8988T (cell line): ENCODE measurements at places on chromosomes 11 and 22.

GRCh38 chr22:50284479-50284878 lies 14.3 kb upstream of the MAPK11 start:
- no peak for DNase-seq

DNA sequence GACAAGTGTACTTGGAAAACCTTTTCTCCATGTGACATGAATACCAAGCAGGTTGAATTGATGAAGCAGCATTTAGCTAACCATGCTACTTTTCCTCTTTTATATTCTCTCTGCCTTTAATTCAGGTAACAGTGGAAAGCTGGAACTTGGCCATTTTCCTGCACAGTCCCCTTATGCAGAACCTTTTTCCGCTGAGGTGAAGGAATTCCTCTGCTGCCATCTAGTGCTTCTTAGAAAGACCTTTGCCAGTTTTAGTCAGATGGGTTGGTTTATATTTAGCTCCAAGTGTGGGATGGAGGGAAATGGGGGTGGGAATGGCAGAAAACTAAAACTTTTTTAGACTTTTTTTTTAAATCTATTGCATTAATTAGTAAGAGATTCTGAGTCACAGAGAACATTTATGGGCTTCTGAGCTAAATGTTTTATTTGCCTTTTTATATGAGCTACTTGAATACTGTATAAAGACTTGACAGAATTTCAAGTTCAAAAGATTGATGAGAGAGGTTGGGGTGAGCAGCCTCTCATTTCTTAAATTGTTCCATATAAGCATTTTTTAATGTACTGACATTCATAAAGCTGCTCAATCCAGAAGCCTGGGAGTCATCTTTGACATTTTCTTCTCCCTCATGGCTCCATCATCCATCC lies 153.9 kb upstream of the ZC3H12C start:
- DNase-seq = no peak

DNA sequence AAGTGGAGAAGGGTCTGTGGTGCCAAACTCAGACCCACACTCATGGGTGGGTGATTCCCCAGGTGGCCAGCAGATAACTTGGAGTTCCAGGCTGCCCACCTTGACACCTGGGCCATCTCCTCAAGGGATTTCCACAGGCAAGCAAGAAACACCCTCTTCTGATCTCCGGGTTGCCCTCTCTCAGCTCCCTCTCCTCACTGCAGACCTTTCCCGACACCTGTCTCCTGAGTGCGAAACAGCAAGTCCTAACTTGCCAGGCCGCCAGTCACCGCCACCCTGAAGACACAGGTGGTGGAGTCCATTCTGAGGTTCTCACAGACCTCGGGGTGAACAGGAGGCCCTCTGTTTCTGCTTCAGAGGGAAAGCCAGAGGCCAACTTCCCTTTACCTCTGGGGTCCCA lies 16.6 kb downstream of the GALNT18 start:
- no peak for DNase-seq

DNA sequence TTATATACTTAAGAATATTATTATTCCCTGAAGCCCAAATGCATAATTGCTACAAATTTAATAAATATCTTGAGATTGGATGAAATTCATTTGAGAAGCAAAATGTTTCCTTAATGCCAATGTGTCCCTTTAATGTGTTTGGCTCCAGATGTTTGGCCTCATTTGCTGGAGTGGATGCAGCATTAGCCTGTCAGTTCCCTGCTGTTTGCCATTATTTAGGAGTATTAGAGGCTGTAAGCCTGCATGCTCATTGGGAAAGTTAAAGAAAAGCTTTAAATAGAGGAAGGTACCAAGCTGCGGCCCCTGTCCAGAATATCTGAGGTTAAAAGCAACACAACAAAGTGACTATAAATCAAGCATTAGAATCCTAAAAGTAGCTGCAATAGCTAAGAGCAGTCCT lies 54.8 kb upstream of the PITPNB start:
- DNase-seq = no peak

- DNase-seq = peak; percentile 93
Measured at GRCh38 chr22:42553475-42554361, at the start of gene SERHL2. SERHL2 (plus strand) TSS chr22:42553956; CDS start chr22:42554021, 65 bp downstream.

DNA sequence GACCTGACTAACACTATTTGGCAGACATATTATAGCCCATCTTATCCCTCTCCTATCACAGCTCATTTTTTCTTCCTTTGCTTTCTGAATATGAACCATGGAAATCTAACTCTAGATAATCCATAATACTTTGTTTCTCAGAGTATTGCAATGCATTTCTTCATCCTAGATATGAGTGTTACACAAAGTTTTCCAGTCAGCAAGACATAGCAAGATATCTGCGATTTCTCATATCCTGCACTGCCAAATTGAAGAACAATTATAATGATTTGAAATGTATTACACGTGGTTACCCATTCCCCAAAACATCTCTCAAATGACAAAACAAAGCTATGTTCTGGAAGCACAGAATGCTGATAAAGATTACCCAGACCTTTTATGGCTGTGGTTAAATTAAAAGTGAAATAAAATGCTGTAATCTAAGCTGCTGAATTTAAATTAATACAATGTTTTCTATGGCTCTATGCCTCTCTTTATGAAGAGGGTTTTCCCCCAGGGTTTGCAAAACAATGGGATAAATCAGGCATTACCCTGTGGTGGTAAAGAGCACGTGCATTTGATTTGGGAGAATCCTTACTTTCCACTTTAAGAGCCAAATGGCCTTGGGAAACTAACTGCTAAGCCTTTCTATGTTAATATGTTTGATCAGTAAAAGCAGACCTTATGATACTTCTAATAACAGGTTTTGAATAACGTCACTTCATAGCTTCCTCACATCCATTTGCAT lies 1291.0 kb upstream of the CNTN5 start:
- DNase-seq = no peak

DNA sequence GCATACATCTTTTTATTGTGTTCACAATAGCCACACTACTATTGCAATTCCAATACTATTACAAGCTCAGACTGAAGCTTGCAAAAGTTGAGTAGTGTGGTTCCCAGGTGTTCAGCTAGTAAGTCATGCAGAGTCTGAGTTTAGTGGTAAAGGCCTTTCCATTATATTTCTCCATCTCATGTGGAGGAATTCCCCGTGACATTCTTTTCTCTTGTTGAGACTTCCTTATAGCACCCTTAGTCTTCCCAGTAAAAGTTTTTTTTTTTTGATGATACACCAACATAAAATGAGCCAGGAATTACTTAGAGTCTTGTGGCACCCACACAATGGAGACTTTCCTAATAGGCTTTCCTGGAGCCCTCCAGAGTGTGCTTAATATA lies 110.8 kb downstream of the UVRAG start:
- DNase-seq = no peak

- peak; percentile 60 for DNase-seq
Measured at GRCh38 chr22:31148953-31149627, 8.8 kb upstream of the PLA2G3 start.

DNA sequence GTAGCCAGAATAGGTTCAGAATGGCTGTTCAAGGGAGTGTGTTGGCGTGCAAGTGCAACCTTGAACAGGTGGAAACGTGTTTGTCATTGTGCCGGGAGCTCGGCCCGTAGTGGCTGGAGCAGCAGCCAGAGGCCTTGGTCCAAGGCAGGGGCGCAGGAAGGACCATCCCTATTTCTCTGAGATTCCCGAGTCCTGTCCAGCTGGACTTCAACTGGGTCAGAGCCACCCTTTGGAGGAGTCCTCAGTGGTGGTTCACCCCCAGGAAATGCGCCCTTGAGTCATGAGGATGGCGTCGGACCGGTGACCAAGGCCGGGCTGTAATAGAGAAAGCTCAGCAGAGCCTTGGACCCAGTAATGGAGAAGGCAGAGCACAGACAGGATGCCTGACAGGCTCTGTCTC lies 1402.0 kb downstream of the BRD1 start:
- no peak for DNase-seq

DNA sequence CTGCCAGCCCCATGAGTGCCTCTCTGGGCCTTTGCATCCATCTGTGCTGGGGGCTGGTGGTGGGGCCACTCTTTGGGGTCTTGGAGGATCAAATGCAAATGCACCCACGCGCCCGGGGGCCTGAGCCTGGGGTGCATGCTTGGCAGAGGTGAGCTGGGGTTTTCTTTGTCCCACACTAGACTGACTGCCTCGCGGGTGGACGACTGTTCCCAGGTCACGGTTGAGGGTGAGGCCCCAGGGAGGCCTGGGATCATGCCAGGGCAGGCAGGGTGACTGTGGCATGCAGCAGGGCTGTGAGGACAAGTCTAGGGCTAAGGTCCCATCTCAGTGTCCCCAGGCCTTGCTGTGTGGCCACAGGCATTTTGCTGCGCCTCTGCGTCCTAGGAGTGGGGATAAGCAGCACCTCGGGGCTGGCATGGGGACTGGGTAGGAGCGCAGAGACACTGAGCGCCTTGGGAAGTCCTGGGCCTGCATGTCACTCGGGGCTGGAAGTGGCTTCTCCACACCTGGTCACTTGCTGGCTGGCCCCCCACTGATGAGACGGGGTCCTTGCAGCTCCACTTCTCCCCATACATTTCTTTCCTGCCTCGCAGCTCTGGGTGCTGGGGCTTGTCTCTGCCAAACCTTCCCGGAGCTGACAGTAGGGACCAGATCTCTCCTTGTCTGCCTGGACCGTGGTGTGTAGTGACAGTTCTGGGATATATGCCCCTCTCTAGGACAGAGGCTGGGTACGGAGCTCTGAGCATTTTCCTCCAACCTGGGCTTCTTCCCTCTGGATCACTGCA lies 133.1 kb downstream of the CTTN start:
- no peak for DNase-seq

DNA sequence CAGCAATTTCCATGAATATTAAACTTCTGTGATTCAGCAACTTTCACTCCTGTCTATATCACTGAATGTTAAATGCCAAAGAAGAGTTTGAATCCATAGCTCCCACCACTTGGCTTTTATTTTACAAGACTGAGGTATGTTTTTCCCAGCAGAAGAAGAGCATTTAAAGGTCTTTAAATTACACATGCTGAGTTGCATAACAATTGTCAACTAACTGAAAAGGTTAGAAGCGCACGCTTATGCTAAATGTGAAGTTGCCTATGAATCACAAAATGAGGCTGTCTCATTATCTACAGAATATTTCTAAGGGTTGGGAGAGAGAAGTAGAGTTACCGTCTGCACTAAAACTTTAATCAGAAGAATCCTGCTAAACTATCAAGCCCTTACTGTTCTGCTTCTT lies 1086.3 kb downstream of the FAM181B start:
- DNase-seq = no peak

DNA sequence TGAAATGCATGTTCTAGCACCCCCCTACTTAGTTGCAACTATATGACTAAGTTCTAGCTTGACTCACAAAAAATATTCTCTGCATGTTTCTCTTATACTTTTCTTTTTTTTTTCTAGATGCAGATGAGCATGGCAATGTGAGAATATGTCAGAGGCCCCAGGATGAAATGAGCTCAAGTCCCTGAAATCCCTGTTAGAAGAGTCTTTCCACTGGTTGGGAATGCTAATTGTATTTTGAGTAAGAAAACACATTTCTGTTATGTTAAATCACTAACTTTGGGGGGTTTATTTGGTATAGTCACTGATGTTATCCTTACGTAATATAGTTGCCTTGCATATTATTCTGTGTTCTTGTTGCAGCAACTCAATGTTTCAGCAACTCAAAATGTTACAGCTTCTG lies 306.1 kb upstream of the CCDC179 start:
- DNase-seq = no peak

DNA sequence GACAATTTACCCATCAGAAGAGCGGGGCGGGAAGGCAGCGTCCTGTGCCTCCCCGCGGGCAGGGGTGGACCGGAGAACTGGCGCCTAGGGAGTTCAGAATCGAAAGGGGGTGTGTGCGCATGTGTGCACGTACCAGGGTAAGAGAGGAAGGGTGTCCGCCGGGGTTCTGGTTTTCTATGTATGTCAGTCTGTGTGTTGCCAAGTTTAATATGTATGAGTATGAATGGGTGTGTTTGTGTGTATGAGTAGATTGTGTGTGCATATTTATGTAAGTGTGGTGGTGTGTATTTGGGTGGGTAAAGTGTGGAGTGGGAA lies 2.0 kb downstream of the KCNC1 start:
- no peak for DNase-seq

GRCh38 chr11:65861165-65861505 lies 902 bp downstream of the MUS81 start:
- DNase-seq = no peak

GRCh38 chr22:17639247-17639741 lies 737 bp downstream of the BCL2L13 start:
- no peak for DNase-seq
